ENCODE measurements at places on chromosomes 1 and 21.

GRCh38 chr1:165355977-165356811, at the start of gene LMX1A:
LMX1A (minus strand) TSS chr1:165356715; CDS start chr1:165355559, 1,156 bp downstream.
- no peak for DNase-seq

DNA sequence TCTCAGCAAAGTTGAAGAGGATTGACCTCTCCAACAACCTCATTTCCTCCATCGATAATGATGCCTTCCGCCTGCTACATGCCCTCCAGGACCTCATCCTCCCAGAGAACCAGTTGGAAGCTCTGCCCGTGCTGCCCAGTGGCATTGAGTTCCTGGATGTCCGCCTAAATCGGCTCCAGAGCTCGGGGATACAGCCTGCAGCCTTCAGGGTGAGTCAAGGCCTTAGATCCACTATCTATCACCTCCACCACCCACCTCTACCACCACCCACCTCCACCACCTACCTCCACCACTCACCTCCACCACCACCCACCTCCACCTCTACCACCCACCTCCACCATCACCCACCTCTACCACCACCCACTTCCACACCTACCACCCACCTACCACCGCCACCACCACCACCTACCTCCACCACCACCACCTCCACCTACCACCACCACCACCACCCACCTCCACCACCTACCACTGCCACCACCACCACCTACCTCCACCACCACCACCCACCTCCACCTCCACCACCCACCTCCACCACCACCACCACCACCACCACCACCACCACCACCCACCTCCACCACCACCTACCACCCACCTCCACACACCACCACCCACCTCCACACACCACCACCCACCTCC, 5.8 kb downstream of the OPTC start:
- DNase-seq: no peak

GRCh38 chr1:54158071-54158470, 5.3 kb upstream of the CDCP2 start:
- no peak for DNase-seq

DNA sequence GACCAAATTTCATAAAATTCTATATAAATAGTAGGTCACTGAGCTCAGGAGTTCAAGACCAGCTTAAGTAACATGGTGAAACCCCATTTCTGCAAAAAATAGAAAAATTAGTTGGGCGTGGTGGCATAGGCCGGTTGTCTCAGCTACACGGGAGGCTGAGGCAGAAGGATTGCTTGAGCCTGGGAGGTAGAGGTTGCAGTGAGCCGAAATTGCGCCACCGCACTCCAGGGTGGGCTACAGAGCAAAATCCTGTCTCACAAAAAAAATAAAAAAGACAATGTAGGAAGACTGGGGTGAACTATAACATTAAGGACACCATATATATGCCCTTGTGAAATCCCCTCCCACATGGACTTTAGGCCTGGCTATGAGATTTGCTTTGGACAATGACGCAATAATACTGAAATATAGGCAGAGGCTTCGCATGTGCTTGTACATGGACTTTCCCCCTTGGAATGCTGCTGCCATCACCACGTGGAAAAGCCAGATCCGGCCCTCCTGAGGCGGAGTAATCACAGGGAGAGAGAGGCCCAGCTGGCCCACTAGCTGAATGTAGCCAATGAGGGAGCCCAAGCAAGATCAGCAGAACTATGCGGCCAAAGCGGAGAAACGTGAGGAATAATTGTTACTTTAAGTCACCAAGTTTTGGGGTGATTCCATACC, 13.1 kb upstream of the USP1 start:
- DNase-seq: no peak

DNA sequence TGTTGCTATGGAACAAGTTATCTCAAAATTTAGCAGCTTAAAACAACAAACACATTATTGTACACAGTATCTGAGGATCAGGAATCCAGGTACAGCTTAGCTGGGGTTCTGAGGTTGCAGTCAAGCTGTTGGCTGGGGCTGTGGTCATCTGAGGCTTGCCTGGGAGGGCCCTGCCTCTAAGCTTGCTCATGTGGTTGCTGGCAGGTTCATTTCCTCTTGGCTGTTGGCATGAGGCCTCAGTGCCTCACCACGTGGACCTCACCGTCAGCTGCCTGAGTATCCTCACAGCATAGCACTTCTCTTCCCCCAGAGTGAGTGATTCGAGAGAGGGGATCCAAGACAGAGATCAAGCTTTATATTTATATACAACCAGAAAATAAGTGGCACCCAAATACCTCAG, 18.6 kb downstream of the NTPCR start:
- no peak for DNase-seq

GRCh38 chr1:43781574-43781973, 74.2 kb downstream of the ST3GAL3 start:
- DNase-seq: no peak

DNA sequence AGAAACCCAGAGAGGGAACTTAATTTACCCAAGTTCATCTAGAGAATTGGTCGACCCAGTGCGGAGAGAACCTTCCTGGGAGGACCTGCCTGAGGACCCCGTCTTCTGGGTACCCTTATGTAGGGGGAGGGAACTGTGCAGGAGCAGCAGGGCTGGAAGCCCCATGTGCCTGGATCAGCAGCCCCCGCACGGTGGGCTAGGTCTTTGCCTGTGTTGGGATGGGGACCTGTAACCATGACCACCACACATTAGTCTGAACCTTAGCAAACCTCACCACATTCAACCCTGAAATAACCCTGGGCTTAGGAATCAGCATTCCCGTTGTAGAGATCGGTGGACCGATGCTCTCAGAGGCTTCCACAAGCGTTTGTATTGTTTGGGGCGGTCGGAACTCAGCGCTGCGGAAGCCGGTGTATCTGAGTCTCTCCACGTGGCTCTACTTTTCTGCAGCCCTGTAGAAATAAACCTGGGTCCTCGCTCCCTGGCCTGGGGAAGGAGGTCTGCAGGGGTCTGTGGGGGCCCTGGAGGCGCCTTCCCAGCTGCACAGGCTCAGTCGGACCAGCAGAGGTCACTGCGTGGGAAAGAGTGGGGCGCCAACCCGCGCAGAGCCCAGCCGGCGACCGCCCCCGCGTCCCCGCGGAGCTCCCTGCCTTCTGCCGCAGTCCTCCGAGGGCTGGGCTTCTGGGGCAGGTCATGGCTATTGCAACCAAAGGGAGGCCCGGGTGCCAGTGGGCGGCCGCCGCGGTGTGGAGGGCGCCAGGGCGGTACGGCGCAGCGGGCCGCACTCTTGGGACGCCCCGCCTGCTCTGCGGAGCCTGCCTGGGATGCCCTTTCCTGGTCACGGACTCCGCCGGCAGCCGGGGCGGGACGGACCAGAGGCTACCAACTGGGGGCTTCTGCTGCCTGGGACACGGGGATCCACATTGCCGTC, 36.2 kb upstream of the KCNA10 start:
- DNase-seq: peak; percentile 68

DNA sequence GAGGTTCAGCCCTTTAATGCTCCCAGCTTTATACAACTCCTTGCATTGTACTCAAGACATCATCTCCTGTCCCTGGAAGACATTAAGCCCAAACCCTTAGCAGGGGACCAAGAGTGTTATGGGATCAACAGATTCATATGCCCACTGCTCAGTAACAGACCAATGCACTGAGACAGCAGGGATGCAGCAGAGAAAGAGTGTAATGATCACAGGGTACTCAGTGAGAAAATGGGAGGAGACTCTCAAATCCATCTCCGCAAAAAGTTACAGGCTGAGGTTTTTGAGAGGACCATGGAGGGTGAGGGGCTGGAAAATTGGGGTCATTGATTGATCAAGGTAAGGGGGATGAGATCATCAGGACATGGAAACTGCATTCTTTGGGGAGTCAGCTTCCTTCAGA, 96.2 kb downstream of the MATN1 start:
- no peak for DNase-seq

All from caudate nucleus (tissue), 63 donors.